ENCODE measurements at places on chromosomes 4 and X. TPM values are rescaled to one million over a fixed set of nuclear protein-coding genes. Genes with fewer than 3 reads are reported as not detected.

- DNase-seq: no peak
Observed at GRCh38 chr4:152290366-152290921, 245.4 kb downstream of the FBXW7 start.

- DNase-seq: no peak
Observed at GRCh38 chrX:48076343-48076742, 4.9 kb upstream of the ZNF630 start.

DNA sequence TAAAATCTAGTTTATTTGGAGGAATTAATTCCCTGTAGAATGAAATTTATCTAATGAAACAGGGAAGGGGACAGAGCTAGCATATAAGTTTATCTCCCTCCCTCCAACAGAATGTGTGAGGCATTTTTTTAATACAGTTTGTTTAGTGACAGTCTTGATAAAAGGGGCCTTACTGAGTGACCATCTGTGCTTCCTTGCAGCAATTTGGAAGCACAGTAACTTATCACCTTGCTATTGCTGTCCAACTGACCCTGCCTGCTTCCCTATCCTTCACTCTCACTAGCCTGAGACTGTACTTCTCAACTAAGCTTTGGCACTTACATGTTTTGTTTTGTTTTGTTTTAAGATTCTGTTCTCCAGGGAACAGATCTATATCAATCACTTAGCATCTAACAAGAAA lies 31.1 kb upstream of the KCTD8 start:
- DNase-seq: no peak

DNA sequence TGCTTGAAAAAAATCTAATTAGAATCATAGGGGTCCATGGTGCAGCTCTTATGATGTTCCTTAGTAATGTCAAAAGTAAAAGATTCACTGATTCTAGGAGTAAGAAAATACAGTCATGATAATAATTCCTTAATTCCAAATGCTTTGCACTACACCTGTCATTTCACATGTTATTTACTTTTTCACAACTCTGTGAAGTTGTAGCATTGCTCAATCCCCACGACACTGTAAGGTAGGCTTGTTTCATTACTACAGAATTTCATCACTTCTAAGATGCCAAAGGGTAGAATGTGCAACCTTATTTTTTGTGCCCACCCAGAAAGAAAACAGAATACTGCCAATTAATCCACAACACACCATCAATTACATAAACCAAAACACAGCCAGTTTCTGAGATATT lies 46.1 kb upstream of the LNX1 start:
- DNase-seq: no peak

DNA sequence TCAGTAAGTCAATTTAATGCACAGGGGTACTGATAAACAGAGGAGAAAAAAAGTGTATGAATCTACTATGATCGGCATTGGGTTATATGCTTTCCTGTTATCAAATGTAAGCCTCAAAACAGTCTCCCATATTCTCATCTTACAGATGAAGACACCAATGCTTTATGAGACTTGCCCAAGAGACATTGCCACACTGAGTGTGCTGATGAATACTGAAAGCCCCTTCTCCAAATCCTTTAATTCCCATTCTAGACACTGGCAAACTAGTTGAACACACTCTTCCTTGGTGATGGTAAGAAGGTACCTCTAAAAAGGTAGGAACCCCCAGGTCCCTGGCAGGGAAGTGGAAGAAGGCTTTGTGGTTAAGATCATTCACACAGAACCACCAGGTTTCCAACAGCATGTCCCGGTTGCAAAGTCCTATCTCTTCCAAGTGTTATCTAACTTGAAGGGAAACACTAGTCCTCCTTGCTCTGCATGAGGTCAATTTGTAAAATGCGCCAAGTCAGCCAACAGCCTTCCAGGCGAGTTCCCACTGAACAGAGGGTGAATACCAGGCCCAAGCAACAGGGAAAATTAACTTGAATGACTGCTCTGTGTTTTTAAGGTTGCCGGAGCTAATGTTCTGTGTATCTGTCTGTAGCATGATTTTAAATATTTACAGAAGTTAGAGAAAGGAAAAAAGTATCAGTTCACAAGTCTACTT lies 5.1 kb downstream of the SETD7 start:
- peak; percentile 27 for DNase-seq

GRCh38 chr4:142354794-142355420 lies 491.2 kb downstream of the INPP4B start:
- DNase-seq: no peak

GRCh38 chr4:89146196-89146595 lies 34.9 kb downstream of the TIGD2 start:
- DNase-seq: no peak

- no peak for DNase-seq
Observed at GRCh38 chrX:44010626-44011025, 37.4 kb upstream of the NDP start.

DNA sequence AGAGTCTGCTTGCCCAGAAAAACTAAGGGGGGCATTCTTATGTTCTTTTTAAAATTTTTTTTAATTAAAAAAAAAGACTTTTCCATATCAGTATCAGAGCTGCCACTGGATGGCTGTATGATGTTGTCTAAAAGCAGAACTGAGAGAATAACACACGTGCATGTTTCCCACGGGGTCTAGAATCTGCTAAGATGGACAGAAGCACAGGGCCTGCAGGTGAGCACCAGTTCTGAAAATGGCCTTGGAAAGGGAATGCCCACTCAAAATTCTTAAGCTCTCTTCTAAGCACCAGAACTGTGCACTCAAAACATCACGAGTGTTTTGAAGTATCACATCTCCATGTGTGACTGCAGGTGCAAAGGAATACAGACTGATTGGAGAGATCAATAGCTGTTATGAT lies 61.1 kb downstream of the ARAP2 start:
- no peak for DNase-seq

DNA sequence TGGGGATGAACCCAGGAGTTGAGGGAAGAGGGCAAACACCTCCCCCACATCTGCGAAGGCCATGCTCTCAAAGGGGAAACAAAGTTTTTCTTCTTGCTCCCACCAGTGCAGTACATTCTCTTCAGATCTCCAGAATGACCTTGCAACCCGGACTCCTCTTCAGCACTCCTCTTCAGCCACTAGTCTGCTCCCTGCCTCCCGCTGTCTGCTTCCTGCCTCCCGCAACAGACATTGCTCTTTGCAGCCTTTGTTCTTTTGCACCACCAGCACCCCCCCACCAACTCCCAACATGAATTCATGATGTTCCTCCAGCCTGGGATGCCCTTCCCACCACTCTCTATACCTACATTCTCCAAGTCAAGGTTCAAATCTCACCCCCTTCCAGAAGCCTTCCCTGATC lies 32.1 kb downstream of the UTP14A start:
- DNase-seq: no peak

GRCh38 chrX:24268786-24269185 lies 45.1 kb downstream of the SUPT20HL2 start:
- no peak for DNase-seq

DNA sequence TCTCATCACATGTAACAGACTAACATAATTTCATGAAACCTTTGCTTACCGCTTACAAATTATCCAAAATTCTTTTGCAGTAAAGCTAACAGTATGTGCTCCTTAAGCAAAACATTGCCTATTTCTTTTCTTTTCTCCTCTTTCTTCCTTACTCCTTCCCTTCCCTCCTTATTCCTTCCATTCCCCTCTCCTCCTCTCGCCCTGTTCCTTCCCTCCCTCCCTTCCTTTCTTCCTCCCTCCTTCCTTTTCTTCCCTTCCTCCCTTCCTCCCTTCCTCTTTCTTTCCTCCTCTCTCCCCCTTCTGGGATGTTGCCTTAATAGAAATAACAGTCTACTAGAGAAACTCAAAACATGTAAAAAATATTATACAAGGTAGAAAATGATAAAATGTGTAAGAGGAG lies 246.4 kb downstream of the TENM3 start:
- DNase-seq: no peak

DNA sequence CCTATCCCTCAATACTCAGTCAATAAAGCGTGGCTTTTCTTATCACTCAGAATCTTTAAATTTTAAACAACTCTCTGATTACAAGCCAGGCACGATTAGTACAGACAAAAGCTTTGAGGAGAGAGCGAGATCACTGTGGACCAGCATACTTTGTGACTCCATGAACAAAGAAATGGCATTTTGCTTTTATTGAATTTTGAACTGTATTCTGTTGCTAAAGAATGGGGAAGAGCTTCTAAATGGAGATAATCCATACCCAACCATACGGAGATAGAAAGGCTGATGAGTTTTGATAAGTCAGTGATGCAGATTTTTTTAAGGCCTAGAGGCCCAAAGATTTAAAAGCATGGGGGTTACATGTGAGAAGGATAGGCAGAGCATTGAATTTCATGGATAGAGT lies 259.1 kb downstream of the DACH2 start:
- DNase-seq: no peak

DNA sequence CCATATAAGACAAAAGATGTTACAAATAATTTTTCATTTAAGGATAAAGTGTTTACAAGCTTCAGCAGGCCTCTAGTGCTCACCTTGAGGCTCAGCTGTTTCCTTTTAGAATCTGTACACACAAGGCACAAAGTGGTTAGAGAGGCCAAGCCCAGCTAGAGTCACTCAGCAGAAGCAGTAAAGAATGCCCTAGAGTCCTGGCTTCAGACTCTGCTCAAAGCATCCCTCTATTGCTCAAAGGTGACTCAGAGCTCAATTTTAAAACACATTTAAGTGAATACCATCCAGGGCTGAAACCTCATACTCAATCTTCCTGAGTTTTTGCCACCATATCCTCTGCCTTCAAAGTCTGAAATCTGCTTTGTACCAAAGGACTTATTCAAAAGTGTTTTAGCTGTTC lies 22.6 kb upstream of the PHF8 start:
- DNase-seq: no peak

DNA sequence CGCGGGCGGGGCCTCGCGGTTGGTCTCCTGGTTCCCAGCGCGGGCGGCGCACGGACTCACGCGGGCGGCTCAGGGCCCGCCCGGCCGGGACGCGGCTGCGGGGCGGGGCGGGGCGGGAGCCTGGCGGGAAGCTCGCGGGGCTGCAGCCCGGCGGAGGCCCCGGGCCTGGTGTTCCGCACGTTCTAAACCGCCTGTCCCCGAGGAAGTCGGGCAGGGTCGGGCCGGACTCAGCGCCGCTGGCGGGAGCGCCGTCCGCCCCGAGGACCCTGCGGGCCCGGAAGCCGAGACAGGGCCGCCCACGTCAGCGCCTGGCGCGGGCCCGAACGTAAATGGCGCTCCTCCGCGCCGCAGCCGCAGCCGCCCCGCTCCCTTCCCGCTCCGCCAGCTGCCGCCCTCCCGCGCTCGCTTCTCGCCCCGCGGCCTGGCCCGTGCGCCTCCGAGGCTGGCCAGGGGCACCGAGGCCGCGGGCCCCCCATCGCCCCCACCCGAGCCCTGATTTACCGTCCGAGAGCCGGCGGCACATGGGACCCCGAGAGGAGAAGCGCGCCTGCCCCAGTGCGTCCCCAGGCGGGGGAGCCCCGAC lies 309 bp upstream of the CTBP1 start:
- DNase-seq: peak; percentile 68

- DNase-seq: no peak
Observed at GRCh38 chr4:184534511-184535391, 60.4 kb upstream of the IRF2 start.

DNA sequence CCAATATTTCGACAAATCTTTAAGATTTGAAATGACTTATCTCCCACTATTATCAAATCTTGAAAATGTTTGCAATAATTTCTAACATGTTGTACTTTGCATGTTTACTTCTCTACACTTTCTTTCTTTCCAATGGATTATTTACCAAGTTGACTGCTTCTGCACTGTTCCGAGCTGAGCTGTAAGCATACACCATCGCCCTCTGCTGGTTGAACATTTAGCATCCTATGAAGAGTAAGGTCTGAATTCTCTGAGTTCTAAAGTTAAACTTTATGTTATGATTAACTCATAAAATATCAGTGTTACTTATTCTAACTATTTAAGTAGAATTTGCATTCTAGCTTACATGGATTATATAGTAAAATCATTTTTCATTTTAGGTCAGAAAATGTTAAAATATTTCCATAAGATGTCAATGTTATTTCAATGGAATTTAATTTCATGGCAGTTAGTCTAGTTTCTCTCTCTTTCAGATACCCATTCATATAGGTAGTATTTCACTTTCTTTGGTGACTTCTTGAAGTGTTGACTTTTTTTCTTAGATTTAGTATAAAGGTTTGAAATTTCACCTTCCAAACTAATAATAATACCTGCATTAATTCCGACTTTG lies 137.4 kb downstream of the DKK2 start:
- peak; percentile 32 for DNase-seq

- no peak for DNase-seq
Observed at GRCh38 chr4:42654631-42655268, 2.2 kb downstream of the ATP8A1 start.

GRCh38 chr4:85864259-85865205 lies 389.6 kb downstream of the ARHGAP24 start:
- DNase-seq: no peak

GRCh38 chr4:10204401-10205058 lies 87.9 kb upstream of the WDR1 start:
- no peak for DNase-seq

DNA sequence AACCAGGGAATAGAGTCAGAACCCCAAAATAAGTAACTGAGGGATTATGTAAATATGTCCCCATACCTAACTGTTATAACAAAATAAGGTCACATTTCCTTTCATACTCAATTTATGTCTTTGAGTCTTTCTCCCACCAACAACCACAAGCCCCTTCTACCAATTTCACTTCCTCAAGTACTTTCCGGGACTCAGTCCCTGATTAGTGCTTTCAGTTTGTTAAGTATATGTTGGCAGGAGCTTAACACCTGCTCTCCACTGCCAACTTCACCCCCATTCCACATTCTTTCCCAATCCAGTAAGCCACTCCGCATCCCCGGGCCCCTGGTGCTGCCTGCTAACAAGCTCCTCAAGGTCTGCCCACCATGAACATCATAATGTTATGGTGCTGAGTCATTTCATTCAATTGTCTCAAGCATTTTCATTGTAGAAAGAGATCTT lies 71.3 kb upstream of the SPRY1 start:
- DNase-seq: no peak

GRCh38 chr4:20890761-20891160 lies 190.5 kb downstream of the PACRGL start:
- no peak for DNase-seq

Gene CDS1
- total RNA-seq: 18.3 TPM

Gene NOX1
- not detected for total RNA-seq

Gene RNF150
- 7.0 TPM for total RNA-seq

Gene MAMLD1
- total RNA-seq: 0.34 TPM

Gene ZBTB49
- total RNA-seq: 4.4 TPM

Gene SULT1B1
- 0.14 TPM for total RNA-seq

Gene HAUS7
- total RNA-seq: 52.9 TPM

Gene MAGEC2
- 0.09 TPM for total RNA-seq

Gene TRAM1L1
- 2.0 TPM for total RNA-seq

Gene RENBP
- total RNA-seq: 14.0 TPM

Gene UGT2B10
- 0.17 TPM for total RNA-seq

Gene SSX3
- not detected for total RNA-seq

Gene SPINK2
- total RNA-seq: 0.92 TPM

Gene KLB
- 0.14 TPM for total RNA-seq

Data from WTC11 (cell line).